ENCODE measurements at places on chromosomes 1 and 21.

GRCh38 chr1:44508397-44508745 lies 103.3 kb downstream of the RNF220 start:
- DNase-seq, result no peak

GRCh38 chr1:197775282-197776262 lies at the start of gene DENND1B:
DENND1B (minus strand) TSS chr1:197775480; CDS start chr1:197775155, 325 bp downstream.
- peak; percentile 85 for DNase-seq

DNA sequence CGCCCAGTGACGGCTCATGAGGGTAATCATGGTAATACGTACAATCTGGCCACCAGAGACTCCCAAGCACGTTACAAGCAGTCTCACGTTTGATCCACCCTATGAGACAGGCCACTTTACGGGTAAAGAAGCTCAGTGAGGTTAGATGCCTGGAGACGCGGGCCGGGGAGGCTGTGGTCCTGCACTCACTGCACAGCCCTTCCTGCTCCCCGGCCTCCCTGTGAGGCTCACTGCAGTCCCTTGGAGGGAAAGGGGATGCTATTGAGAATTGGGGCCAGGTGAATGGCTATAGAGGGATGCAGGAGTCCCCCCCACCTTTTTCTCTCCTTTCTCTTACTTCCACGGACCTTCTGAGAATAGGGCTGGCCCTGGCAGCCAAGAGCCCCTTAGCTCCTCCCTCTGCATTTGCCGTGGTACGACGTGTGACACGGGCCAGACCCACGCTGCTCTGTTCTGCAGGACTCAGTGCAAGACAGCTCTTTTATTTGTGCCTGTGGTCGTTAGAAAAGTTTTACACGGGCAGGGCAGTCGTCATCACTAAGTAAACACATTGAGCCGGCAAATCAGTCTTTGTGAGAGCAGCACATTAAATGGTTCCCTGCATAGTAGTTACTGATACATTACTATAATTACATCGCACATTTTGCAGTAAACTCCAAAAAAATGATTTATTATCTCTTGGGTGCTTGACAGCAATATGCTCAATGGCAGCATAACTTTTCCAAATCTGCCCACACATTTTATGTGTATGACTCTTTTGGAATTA lies 18.8 kb downstream of the KIF26B start:
- DNase-seq, result no peak

- no peak for DNase-seq
These were observed 214.1 kb downstream of the PBX1 start for GRCh38 chr1:164773102-164773501.

GRCh38 chr1:113993072-113993471 lies 13.8 kb downstream of the OLFML3 start:
- DNase-seq, result no peak

GRCh38 chr1:230249695-230250480 lies 176.2 kb downstream of the PGBD5 start:
- DNase-seq, result no peak

DNA sequence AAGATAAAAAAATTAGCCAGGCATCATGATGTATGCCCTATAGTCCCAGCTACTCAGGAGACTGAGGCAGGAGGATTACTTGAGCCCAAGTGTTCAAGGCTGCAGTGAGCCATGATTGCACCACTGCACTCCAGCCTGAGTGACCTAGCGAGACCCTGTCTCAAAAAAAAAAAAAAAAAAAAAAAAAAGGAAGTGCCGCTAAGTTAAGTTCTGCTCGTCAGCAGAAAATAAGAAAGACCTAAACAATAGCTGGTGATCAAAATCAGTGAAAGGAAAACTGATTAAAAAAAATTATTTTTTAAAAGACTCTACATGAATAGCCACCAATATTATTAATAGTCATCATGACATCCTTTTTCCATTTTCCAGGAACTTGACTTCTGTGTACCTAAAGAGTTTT lies 44.2 kb upstream of the MTR start:
- DNase-seq, result no peak

- no peak for DNase-seq
These were observed 129.9 kb upstream of the CD34 start for GRCh38 chr1:208040821-208041297.

- DNase-seq, result no peak
These were observed 300.0 kb downstream of the HHIPL2 start for GRCh38 chr1:222247811-222248310.

DNA sequence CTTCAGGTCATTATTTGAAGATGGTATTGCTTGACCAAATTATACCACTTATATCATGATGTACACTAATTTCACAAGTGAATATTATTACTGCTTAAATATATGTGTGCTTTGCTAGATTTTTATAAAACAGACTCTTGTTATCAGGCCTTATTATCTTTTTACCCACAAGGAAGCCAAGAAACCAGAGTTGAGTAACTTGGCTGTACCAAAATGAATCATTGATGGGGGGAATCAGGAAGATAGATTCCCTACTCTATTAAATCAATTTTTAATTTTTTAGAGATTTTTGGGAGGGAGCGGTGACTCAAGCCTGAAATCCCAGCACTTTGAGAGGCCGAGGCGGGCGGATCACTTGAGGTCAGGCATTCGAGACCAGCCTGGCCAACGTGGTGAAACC lies 16.0 kb upstream of the SCCPDH start:
- DNase-seq, result no peak

GRCh38 chr1:197390856-197391255 lies 122.8 kb downstream of the CRB1 start:
- DNase-seq, result no peak

DNA sequence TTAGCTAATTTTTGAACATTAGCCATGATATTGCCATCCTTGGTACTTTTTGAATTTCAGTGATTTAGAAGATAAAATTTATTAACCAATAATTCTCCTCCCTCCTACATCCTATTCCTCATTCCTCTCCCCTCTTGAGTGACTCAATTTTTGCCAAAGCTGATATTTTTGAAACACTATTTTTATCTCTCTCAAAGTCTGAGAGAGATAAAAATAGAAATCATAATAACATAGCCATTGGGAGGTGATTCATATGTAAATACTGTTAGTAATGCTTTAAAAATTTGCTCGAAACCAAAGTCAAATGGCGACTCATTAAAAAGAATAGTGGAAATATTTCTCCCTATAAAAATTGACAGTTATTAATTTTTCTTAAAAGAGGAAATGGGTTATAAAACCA lies 97.4 kb downstream of the PATJ start:
- no peak for DNase-seq

- DNase-seq, result no peak
These were observed 17.3 kb upstream of the FGR start for GRCh38 chr1:27652111-27652864.

DNA sequence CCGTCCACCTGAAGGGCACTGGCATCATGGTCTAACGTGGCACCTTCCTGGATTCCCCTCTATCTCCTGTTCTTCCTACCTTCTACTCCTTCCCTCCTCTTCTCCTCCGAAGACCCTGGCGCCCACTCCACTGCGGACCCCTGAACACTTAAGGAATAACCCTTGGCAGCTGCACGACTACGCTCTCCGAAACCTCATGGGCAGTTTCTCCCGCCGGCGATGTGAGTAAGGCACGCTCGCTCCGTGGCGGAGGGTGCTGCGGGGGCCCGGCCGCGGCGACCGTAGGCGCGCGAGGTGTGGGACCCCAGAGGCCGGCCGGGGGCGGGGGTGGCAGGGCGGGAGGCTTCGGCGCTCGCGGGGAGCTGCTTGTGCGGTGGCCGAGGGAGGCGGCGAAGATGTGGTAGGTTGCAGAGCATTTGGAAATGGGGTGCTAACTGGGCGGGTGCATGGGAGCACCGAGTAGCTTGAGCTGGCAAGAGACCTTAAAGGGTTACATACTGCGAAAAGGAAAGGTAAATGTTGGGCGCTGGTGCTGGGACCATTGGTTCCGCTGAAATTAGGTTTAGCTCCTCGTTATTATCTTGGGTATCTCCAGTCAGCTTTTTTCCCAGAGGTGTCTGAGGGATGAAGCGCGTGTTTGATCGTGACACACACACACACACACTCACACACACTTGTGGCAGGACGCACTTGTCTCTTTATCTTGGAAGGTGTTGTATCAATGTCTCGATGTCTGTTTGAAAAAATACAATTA lies 876 bp downstream of the LRRC7 start:
- DNase-seq, result no peak

GRCh38 chr1:22494144-22494543 lies 42.5 kb downstream of the ZBTB40 start:
- no peak for DNase-seq

DNA sequence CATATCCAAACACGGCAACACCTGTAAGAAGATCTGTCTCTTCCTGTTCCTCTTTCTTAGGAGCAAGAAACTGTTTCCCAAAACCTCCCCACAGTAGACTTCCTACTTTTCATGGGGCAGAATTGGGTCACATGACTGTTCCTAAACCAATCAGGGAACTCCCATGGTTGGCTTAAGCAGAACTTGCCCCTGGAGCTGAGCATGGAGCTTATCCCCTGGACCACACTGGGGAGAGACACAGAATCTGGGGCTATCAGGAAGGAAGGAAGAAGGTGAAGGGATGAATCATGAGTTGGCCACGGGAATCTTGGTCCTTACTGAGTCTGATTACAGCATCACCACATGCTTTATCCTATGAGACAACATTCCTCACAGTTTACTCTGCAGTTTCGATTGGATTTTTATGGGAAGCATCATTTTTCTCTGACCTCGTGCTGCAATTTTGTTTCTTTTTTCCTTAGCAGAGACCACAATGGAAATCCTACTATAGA lies 81.8 kb downstream of the CDC7 start:
- no peak for DNase-seq

DNA sequence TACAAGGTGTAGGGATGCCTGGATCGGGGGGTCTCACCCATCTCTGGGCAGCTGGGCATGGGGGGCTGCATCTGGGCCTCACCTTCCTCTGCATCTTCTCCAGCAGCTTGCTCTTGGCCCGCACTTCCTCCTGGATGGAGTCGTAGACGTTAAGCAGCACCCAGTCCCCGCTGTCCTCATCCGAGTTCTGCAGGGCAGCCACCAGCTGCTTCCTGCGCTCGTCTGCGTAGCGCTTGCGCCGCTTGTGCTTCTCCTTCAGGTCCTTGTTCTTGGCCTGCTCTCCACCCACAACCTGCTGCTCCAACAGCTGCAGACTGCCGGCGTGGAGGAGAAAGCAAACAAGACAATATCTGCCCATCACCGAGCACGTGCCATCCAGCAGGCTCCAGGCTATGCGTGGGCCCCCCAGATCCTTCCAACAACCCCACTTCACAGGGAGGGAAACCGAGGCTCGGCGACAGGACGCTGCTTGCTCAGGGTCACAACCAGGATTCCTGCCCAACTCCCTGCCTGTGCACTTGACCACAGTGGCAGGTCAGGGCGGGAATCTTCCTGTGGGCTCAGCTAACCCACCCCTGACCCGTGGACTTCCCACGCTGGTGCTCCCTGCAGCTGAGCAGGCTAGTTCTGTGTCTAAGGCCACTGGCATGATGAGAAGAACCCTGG lies 21.5 kb upstream of the DDOST start:
- DNase-seq, result no peak

DNA sequence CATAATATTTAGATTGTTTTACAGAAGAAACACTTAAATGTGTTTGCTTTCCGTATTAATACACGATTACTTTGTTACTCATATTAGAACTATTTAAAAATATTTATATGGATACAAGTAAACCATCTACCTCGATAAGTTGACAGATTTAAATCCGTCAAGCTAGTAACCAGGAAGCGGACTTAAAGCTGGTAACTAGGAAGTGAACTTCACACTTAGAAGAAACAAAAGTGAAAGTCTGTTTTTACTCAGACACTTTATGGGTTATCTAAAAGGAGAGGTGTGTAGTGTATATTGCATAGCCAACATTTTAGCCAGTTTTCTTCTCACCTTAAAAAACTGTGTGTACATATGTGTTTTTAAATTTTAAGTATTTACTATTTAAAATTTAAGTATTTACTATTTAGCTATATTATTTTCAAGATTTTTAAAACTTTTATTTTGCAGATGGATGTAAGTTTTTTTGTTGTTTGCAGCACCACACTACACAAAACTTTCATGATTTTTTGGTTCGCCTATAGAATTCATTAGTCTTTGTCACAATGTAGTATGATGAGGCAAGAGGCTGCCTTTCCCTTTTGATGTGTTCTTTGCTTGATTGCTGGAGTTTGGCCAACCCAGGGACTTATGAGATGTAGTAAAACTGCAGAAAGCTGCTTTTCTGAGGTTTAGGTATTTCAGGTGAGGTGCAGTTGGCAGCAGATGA lies 2.7 kb downstream of the USP25 start:
- no peak for DNase-seq

DNA sequence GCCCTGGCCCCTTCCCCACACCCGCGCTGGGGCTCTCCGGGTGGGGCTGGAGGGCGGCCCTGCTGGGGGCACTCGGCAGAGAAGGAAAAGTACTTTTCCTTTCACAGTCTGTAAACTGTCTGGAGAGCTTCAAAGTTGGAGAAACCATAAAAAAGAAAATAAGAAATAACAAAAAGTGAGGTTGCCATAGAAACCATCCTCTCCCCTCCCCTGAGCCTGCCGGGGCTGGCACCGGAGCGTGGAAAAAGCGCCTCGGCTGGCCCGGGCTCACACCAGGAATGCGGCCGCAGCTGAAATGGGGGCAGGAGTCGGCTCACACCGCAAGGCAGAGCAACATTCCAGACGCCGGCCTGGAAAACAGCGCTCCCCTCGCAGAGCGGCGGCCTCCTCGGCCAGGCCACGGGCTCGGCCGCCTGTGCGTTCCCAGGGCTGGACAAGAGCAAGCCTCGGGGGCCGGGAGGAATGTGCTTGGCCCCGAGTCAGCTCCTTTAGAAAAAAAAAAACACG lies 69.2 kb downstream of the MORN1 start:
- no peak for DNase-seq

DNA sequence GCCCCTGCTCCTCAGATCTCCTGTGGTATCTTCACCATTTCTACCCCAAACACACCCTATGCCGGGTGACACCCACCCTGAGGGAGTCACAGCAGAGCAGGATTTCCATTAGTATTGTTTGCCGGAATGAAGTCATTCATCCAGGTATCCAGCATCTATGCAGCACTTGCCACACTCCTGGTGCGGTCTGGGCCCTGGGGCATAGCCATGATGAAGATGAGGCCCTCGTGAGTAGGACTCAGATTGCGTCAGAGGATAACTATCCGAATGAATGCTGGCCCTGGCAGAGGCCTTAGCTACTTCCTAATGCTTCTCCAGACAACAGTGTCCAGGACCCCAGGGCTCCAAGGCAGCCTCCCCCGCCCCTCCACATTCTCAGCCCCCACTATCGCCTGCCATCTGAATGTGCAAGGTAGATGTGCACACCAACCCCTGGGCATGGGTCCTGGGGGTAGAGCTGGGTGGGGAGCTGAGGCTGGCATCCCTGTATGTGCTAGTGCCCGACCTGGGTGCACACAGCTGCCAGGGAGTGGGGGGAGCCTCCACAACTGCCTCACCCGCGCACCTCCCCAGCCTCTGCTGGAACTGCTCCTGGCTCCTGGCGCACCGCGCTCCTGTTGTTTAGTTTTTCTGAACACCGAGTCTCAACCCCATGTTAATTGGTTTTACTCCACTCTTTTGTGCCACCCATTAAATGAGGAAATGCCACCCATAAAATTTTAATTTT lies 25.5 kb upstream of the ZC3H12A start:
- no peak for DNase-seq

- no peak for DNase-seq
These were observed 344.6 kb downstream of the LMO4 start for GRCh38 chr1:87673309-87673708.

Measured in left lobe of liver (tissue), 2 donors.